ENCODE measurements at places on chromosomes 5 and 9.

- DNase-seq = no peak
Measured at GRCh38 chr5:166916021-166916420, 1375.4 kb upstream of the WWC1 start.

DNA sequence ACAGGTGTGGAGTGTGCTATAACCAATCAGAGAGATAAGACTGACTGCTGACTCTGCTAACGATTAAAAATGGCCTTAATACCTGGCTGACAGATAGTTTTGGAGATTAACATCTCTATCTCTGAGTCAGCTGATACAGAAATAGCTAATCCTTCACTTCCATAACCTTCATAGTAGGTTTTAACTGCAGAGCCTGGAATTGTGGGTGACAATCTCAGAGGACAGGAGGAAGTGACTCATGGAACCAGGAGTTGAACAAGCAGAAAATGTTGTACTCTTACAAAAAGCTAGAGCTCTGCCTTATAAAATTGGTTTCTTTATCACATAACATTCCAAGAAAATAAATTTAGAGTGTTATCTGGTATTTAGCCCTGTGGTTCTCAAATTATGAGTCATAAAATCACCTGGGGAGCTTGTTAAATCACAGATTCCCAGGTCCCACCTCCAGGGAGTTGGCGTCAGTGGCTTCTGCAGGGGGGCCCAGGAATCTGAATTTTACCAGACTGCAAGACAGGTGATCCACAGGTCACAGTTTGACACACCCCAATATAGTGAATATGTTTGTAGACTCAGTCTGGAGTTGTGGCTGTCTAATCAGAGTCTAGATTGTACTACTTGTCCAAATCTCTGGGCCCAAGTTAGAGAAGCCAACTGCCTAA is 44.4 kb upstream of the AFAP1L1 start:
- DNase-seq = no peak

GRCh38 chr5:5178580-5178979 is 38.5 kb downstream of the ADAMTS16 start:
- DNase-seq = no peak

DNA sequence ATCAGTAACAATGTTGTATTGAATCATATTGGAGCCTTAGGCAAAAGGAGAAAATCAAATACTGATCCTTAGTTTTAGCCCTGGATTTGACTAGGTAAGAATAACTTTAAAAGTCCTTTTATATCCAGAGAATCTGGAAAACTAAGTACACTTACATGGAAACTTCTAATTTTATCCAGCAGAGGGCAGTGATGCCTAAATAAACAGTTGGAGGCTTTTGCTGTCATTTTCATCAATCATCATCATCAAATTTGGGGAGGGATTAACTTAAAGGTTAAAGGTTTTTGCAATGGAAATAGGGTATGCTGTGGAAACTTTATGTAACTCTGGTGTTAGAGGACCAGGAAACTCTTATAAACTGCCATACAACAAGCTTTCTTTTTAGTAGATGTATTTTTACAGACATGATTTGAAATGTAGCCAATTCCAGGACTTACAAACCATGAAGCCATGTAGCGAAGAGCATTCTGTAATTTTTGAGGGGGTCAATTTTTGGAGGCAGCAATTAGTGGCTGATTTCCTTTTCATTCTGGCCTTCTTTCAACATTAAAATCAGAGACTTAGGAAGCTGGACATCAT is 112.7 kb downstream of the OSTF1 start:
- no peak for DNase-seq

DNA sequence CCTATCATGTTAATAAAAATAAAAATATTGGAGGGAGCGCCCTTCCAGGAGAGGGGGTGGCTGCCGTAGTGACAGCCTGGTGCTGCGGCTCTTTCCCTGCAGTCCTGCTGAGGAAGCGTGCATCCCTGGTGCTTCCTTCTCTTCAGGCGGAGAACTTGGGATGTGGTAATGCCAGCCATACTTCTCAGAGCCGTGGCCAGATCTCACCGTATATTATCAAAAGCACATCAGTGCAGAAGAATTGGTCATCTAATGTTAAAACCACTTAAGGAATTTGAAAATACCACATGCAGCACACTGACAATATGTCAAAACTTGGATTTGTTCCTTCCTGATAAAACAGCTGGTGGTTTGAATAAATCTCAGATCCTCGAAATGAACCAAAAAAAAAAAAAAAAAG is 17.7 kb downstream of the C9orf40 start:
- no peak for DNase-seq

- DNase-seq = no peak
Measured at GRCh38 chr9:135045264-135045927, 42.1 kb upstream of the OLFM1 start.

GRCh38 chr5:55750063-55750462 is 12.2 kb downstream of the DDX4 start:
- no peak for DNase-seq

DNA sequence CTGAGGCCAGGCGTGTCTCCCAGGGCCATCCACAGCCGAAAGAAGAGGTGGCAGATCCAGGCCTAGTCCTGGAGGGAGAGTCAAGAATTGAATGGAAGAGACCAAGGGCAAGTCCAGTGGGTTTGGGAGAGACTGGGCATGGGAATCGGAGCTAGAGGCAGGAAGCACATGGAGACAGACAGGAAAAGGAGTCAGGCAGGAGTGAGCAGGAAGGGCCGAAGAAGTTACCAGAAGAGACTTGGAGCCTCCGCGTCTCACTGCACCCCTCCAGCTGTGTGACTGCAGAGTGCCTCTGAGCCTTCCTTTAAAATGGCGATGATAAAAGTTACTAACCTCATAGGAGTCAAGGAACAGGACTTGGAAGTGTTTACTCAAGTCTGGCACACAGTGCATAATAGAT is 64.4 kb upstream of the ANGPTL2 start:
- no peak for DNase-seq

- DNase-seq = no peak
Measured at GRCh38 chr9:445033-445432, 230.4 kb downstream of the DOCK8 start.

GRCh38 chr9:130417602-130418001 is 27.2 kb upstream of the ASS1 start:
- DNase-seq = no peak

GRCh38 chr5:74530326-74531050 is 110.0 kb downstream of the ENC1 start:
- DNase-seq = no peak

- no peak for DNase-seq
Measured at GRCh38 chr5:68354315-68354714, 138.8 kb downstream of the PIK3R1 start.

DNA sequence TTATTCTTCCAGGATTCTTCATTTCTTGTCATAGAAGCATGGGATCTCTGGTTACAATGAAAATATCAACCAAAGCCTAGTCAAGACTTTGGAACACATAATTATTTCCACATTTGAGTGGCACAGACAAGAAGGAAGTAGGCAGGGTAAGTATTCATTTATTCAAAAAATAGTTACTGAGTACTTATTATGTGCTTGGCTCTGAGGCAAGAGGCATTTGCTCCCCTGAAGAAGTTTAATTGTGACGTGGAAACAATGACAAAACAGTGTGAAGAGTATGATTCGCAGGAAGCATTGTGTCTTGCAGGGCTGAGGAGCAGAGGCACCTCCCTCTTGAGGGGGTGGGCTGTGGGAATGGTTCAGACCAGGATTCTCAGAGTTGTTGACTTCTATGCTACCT is 45.0 kb upstream of the TNFSF15 start:
- DNase-seq = no peak

GRCh38 chr5:1246711-1247431 is 21.7 kb downstream of the SLC6A18 start:
- DNase-seq = no peak

DNA sequence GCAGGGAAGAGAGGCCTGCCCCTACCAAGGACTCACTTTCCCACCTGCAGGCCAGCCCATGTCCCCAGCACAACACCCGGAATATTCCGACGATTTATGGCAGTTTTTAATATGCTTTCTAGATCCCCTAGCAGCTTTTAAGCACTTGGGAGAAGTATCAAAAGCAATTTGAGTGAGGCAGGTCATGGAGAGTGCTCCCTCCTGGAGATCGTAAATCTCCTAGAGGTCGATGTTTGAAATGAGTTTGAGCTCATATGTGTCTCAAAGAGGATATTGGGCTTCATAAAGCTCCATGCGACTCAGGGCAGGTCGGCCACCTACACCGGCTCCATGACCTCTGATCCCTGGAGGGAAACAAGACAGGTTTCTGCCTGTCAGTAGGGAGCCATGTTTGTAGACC is 27.3 kb downstream of the CFAP90 start:
- no peak for DNase-seq
